Osteocyte (in vitro differentiated cells): ENCODE measurements at places on chromosomes 3 and 15.

DNA sequence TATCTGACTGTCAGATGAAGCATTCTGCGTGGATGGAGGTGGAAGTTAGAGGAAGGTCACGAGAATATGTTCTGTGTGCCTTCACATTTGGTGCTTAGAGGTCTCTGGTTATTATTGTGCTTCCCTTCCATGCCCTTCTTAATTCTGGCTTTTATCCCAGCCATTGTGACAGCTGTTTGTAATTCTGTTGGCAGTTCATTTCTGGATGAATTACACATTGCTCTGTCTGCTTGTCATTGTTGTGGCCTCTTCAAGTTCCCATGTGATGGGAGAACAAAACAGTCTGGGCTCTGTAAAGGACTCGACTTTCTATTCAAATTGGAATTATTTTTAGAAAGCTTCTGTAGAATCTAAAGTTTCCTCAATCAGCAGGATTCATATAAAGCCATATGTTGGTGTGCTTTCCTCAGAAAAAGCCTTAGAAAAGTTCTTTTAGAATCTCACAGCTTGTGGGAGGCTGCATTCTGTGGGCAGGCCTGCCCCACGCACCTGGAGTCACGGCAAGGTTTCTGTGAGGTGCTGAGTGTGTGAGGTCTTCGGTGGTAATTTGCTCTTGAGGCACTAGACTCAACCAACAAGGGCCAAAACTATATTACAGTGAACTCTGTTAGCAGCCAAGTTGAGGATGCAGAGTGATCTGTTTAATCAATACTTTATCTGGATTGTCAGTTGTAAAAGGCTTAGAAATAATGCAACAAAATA lies 397.4 kb upstream of the AZI2 start:
- H3K36me3 ChIP-seq = no peaks in the 10 kb centered on the region
- no peak overlapping the region for H3K27ac ChIP-seq
- H3K4me1 ChIP-seq = peaks cover 7% of the 10 kb centered on the region
- no peaks in the 10 kb centered on the region for H3K27me3 ChIP-seq
- DNase-seq = no peak

DNA sequence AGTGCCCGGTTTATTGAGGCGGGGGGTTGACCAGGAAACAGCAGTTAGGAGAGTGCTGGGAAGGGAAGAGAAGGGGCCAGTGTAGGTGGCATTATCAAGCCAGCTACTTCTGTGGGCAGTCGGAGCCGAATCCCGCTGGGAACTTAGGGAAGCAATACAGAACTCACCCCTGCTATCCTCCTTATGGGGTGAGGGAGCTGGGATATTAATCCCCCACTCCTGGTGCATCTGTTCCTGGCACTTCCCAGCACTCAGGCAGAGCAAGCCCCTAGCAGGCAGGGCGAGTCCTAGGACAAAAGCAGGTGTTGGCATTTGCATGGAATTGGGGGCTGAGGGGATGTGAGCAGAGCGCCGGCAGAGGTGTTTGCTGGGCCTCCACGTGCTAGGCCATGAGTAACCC lies 48.6 kb downstream of the SMAD6 start:
- no peak overlapping the region for H3K4me3 ChIP-seq
- no peak for DNase-seq
- no peaks in the 10 kb centered on the region for H3K27me3 ChIP-seq
- H3K36me3 ChIP-seq = peaks cover 10% of the 10 kb centered on the region

DNA sequence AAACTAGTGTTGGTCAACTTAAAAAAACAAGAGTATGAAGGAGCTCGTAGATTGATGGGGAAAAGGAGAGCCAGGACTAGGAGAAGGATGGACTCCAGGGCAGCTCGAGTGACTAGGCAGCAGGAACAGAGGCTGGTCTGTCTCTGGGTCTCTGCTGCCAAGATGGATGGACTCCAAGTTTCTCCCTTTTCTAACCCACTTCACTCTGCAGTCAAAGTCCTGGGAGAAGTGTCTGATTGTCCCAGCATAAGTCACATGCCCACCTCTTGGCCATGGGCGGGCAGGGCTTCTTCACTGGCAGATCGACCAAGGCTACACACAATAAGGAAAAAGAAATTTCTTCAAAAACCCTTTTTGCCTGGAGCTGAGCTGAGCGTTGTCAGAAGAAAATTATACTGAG lies 9.2 kb upstream of the EPB42 start:
- H3K27me3 ChIP-seq = peaks cover 51% of the 10 kb centered on the region
- no peak overlapping the region for H3K27ac ChIP-seq
- H3K4me1 ChIP-seq = peaks cover 3% of the 10 kb centered on the region
- H3K4me3 ChIP-seq = no peak overlapping the region

- H3K4me3 ChIP-seq = no peak overlapping the region
- peaks cover 12% of the 10 kb centered on the region for H3K27me3 ChIP-seq
- no peak for DNase-seq
These were observed 76.7 kb upstream of the STRIT1 start for GRCh38 chr3:155370198-155370597.

DNA sequence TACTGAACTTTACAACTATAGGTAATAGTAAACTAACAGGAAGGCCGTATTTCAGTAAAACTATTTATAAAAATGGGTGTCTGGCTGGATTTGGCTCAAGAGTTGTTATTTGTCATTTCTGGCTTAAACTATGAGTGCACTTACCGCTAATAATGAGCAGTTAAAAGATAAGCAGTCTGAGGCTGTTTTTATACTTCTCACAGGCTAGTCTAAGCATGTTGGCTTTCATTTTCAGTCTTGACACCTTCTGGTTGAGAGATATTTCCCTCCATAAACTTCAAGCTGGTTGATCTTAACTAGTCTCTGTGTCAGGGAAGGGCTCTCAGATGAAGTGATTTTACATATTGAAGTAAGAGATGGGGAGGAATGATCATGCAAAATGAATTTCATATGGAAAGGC lies 96.1 kb downstream of the RSRC1 start:
- no peak overlapping the region for H3K4me3 ChIP-seq
- no peaks in the 10 kb centered on the region for H3K4me1 ChIP-seq
- DNase-seq = no peak

DNA sequence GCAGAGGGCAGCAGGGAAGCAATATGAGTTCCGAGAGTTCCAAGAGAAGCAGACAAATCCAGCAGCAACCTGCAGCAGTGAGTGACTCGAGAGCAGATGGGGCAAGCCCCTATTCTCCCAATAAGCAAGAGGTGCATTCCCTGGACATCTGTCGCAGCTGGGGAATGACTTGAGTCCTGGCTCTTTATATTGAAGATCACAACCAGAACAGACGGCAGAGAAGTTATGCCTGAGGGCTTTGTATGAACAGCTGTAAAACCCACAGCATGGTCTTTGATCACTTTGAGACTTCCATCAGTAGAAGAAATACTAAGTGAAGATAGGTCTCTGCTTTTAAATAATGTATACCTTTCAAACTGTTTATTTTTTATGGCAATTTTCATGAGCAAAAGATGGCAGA lies 23.6 kb upstream of the C3orf22 start:
- no peak overlapping the region for H3K4me3 ChIP-seq
- H3K27ac ChIP-seq = no peak overlapping the region
- no peaks in the 10 kb centered on the region for H3K4me1 ChIP-seq
- H3K27me3 ChIP-seq = peaks cover 21% of the 10 kb centered on the region
- no peak for DNase-seq

DNA sequence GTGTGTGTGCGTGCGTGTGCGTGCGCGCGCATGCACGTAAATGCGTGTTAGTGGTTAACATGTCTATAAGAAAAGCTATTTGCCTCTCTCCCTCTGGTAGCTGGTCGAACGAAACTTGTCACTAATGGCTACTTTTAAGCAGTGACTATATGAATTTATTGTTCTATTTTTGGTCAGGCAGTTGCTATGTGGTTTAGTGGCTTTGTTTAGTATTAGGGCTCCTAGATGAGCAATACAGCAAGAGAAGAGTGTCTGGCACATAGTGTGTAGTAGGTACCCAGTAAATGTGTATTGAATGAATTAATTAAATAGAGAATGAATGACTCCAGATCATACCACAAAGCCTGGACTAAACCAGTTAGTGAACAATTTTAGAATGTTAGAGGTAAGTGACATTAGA lies 171.6 kb downstream of the PPM1L start:
- peaks cover 32% of the 10 kb centered on the region for H3K4me1 ChIP-seq
- no peaks in the 10 kb centered on the region for H3K36me3 ChIP-seq
- H3K27me3 ChIP-seq = peaks cover 4% of the 10 kb centered on the region
- no peak for DNase-seq
- H3K27ac ChIP-seq = no peak overlapping the region

DNA sequence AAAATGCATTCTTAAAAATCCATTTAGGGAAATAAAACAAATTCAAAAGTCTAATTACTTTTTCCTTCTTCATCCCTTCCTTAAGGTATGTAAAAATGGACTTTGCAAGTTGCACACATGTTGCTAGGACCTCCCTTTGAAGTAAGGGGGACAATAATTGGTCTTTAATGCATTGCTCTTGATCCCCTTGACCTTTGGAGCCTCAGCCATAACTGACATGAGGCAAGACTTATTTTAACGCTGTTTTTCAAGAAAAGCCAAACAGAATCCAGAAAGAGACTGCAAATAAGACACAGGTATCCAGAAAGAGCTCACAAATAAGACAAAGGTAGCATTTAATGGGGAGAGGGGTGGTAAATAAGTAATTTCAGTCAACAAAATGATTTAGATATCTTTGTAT lies 301.4 kb downstream of the ULK4 start:
- peaks cover 13% of the 10 kb centered on the region for H3K36me3 ChIP-seq
- no peak overlapping the region for H3K4me3 ChIP-seq
- H3K27me3 ChIP-seq = no peaks in the 10 kb centered on the region
- no peaks in the 10 kb centered on the region for H3K4me1 ChIP-seq

DNA sequence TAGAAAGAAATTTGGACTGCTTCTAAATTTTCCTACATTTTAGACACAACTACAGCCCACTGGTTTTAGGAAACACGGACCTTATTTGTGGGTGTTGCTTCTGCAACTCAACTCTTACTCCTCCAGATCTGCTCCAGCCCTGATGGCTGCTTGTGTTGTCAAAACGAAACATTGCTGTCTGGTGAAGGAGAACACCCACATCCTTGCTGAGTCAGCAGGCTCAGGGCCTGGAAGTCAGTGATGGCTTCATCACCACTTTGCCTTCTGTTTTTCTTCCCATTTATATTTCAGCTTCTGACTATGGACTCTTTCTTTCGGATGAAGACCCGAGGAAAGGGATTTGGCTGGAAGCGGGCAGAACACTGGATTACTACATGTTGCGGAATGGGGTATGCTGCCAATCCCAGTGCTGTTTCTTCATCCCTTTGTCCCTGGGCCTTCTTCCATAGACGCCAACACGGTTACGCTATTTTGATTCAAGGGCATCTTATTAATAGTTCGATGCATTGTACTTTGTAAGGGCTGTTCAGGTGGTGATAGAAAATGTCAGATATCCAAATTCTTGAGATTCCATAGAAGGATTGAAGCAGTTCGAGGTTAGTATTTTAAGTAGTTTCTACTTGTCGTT lies 392.6 kb upstream of the TPM1 start:
- no peak overlapping the region for H3K4me3 ChIP-seq
- H3K27ac ChIP-seq = no peak overlapping the region
- H3K36me3 ChIP-seq = peaks cover 10% of the 10 kb centered on the region
- no peaks in the 10 kb centered on the region for H3K27me3 ChIP-seq

DNA sequence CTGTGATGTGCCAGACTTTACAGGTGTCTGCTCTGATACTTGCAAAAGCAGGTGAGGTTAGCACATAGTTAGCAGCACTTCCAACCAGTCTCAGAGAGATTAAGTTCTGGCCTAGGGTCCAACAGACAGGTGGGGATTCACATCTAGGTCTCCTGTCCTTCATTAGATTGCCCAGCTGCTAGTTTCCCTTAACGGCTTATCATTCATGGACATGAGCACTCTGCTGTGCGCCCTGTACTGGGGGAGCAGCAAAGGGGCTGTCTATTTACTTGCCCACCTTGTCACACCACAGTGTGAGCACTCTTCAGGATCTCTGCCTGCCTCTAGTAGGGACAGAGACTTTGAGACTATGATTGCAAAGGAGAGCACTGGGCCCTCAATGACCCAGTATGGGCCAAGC lies 8.7 kb downstream of the SPSB4 start:
- no peaks in the 10 kb centered on the region for H3K27me3 ChIP-seq
- no peak overlapping the region for H3K27ac ChIP-seq
- peak; percentile 51 for DNase-seq
- no peaks in the 10 kb centered on the region for H3K36me3 ChIP-seq

DNA sequence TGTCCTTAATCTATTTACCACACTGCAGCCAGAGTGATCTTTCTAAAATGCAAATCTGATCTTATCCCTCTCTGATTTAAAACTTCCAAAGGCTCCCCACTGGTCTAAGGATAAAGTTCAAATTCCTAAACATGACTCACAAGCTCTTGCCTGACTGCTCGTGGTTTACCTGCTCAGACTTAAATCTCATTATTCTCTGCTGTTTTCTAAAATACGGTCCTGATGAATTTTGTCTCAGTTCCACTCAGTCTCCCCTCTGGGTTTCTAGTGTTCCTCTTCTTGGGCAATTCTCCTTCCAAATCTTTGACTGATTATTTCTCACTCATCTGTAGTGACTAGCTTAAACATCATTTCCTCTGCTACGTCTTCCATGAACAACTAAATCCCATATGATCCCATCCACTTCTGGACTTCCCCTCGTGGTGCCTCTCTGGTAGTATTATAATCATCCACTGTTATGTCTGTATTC lies 108.3 kb downstream of the P3H2 start:
- H3K27ac ChIP-seq = peak overlapping the region; percentile 87
- no peaks in the 10 kb centered on the region for H3K27me3 ChIP-seq
- peak overlapping the region; percentile 23 for H3K4me3 ChIP-seq
- H3K36me3 ChIP-seq = peaks cover 4% of the 10 kb centered on the region
- peaks cover 89% of the 10 kb centered on the region for H3K4me1 ChIP-seq
- no peak for DNase-seq

GRCh38 chr3:64490180-64490724 lies 197.5 kb downstream of the ADAMTS9 start:
- no peak overlapping the region for H3K27ac ChIP-seq
- peaks cover 38% of the 10 kb centered on the region for H3K27me3 ChIP-seq
- DNase-seq = no peak
- H3K4me3 ChIP-seq = no peak overlapping the region

GRCh38 chr3:74443102-74443501 lies 171.4 kb downstream of the CNTN3 start:
- DNase-seq = no peak
- H3K27me3 ChIP-seq = no peaks in the 10 kb centered on the region
- H3K4me1 ChIP-seq = no peaks in the 10 kb centered on the region
- H3K36me3 ChIP-seq = no peaks in the 10 kb centered on the region
- no peak overlapping the region for H3K4me3 ChIP-seq

- H3K4me1 ChIP-seq = no peaks in the 10 kb centered on the region
- no peak overlapping the region for H3K27ac ChIP-seq
- no peak for DNase-seq
- H3K27me3 ChIP-seq = no peaks in the 10 kb centered on the region
These were observed 65.8 kb downstream of the EXOG start for GRCh38 chr3:38561746-38562466.

DNA sequence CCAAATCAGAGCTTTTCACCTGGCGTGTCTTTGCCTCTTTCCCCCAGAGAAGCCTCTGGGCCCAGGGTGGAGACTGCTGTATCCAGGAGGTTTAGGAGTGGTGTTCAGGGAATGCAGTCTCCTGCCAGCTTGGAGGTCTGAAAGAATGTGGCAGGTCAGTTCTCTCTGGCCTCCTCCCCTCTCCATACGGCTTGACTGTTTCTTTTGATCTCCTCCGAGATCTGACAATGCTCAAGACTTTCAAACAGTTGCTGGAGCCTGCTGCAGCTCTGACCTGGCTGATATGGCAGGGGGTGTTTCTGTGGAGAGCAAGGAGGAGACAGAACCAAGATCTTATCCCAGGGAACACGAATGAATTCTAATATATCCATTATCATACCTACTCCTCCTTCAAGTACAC lies 24.7 kb upstream of the TM4SF4 start:
- H3K4me1 ChIP-seq = peaks cover 38% of the 10 kb centered on the region
- H3K4me3 ChIP-seq = no peak overlapping the region
- no peaks in the 10 kb centered on the region for H3K27me3 ChIP-seq
- DNase-seq = no peak
